Effector CD4-positive, alpha-beta T cell (primary cell): ENCODE measurements at places on chromosomes 7 and 10.

DNA sequence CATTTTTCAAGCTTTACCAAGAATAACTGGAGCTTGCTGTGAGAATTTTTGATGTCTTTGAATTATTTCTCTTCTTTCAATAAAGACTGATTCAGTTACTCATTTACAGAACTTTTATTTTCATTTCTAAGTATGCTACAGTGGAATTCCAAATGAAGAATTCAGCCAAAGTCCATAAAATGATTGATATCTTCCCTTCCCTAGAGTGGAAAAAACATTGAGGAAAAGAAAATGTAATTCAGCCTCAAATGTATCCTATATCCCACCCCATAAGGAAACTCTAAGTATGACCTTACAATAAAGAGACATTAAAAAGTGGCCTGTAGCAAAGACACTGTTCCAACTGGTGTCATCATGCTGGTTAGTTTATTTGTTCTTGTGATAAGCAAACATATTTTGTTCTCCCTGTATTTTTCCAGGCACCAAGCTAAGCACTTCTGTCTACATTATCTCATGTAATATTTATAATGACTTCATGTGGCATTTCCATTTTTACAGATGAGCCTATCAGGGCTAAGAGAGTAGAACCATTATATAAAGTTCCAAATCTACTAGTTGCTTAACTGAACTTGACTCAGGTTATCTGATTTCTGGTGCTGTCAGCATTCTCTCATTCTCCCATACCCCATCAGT is 450.4 kb downstream of the NEBL start:
- no peak for DNase-seq

- DNase-seq, result no peak
These were observed 6.6 kb upstream of the PDLIM1 start for GRCh38 chr10:95297402-95297801.

GRCh38 chr10:117246997-117247671 is 6.2 kb downstream of the SLC18A2 start:
- no peak for DNase-seq

DNA sequence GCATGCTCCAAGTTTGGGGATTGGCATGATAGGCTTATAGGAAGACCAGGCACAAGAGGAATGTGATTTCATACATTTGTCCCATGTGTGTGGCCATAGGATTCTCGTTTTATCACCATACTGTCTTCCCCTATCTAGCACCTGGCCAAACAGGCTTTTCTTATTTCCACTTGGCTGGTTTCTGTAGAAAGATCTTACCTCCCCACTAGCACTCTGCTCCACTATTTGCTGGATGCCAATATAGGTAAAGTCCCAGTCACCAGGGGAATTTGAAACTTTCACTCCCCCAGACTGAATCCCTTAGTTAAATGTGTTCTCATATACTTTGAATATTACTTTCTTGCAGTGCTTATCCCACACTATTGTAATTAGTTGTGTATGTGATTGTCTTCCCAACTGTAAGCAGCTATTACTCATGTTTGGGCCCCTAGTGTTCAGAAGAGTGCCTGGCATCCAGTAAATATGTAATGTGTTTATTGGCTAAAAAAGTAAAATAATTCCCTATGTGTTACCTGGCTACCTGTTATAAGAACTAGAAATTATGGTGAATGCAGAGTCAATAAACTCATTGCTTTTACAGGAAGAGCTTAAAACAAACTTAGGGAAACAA is 109.0 kb downstream of the LRMDA start:
- no peak for DNase-seq

GRCh38 chr10:80421050-80421706 is 12.8 kb downstream of the PRXL2A start:
- no peak for DNase-seq
